ENCODE measurements at places on chromosomes 13 and 19. TPM values are rescaled to one million over a fixed set of nuclear protein-coding genes. Genes with fewer than 3 reads are reported as not detected.
A peak's percentile ranks its signal among the peaks of the same experiment; 100 is the strongest.

- no peak for DNase-seq
These were observed 45.3 kb downstream of the CAPN12 start for GRCh38 chr19:38699027-38699346.

GRCh38 chr13:40589285-40590109, 76.9 kb downstream of the FOXO1 start:
- DNase-seq, result no peak

- no peak for DNase-seq
These were observed 2.3 kb upstream of the FFAR3 start for GRCh38 chr19:35355791-35356460.

- no peak for DNase-seq
These were observed 50.0 kb upstream of the MIR17HG start for GRCh38 chr13:91297503-91297902.

- DNase-seq, result no peak
These were observed 109.2 kb downstream of the PCDH17 start for GRCh38 chr13:57740719-57741118.

DNA sequence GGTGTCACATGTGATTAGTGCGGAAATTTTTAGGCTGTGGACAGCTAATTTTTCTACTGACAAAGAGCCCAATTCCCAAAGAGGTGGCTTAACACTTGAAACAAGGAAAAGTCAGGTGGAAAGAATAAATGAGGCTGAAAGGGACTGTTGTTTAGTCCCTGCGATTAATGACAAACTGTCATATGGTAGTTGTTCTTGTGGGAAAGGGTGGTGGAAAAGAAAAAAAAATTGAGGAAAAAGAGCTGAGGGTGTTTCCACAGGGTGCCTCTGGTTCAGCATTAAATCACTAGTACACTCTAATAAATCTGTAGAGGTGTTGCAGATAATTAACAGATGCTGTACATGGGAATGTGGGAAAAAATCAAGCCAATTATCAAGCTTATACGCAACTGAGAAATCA, 300.7 kb downstream of the DNAJC15 start:
- no peak for DNase-seq

DNA sequence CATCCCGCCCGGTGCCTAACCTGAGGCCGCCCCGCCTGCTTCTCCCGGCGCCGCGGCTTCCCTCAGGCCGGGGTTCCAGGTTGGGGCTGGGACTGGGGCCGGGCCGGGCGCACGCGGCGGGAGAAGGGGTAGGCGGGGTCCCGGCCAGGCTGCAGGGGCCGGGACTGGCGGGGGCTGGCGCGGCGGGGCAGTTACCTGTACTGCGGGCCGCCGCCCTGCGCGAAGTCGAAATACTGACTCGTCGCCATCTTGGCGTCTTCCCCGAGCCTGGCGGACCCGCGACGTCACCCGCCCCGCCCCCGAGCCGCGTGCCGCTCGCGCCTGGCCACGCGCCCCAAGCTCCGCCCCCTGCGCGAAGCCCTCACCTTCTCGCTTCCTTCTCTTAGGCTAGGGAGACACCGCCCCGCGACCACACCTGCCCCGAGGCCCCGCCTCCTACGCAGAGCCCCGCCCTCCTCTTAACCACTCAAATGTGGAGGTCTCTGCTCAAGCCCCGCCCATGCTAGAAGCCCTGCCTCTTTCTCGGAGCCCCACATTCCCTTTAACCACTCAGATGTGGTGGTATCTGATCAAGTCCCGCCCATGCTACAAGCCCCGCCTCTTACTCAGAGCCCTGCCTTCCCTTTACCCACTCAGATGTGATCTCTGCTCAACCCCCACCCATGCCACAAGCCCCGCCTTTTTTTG, at the start of gene ZFR2:
Gene ZFR2, minus strand, starts transcription at position 269 of the 687 bp plus-strand sequence. Its CDS starts 21 bp downstream, at position 248.
- DNase-seq, result peak; percentile 36

DNA sequence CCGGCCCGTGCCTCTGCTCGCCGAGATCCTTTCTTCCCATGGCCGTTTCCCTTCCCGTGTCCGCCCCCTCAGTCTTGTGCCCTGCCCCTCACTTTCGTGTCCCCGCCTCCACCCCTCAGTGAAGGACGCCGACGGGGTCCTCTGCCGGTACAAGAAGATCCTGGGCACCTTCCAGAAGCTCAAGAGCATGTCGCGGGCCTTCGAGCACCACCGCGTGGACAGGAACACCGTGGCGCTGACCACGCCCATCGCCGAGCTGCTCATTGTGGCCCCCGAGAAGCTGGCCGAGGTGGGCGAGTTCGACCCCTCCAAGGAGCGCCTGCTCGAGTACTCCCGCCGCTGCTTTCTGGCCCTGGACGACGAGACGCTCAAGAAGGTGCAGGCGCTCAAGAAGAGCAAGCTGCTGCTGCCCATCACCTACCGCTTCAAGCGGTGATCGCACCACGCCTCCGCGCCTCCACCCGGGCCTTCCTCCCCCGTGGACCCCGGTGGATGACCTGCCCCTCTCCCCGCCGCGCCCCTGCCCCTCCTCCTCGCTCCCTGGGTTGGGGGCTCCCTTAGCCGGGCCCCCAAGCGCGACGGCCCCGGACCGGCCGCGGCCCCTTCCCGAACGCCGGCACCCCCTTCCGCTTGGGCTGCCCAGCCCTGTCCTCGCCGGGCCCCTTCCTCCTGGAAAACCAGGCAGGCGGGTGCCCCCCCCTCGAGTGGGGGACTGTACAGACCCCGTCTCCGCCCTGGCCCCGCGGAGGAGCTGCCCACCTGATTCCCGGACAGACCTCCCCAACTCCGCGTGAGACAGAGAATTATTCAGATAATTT, 2.3 kb upstream of the U2AF2 start:
- no peak for DNase-seq

S1PR5 gene
- total RNA-seq, result 0.95 TPM

DNA sequence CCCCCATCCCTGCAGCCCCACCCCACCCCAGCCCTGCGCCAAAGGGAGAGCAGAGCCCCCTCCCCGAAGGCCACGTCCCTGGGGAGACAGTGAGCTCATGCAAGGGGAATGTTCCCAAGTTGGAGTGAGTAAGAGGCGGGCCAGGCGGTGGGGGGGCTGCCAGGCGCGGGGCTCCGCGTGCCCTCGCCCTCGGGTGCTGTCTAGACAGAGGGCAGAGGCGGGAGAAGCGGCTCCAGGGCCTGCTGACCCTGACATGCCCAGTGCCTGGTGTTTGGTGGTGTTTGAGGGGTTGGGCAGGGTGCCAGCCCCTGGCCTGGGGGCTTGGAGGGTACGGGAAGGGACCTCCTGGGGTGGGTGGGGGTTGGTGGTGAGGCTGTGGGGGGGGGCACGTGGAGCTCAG, 1.0 kb downstream of the FSTL3 start:
- no peak for DNase-seq

SYNGR4 gene
- total RNA-seq, result not detected

DNA sequence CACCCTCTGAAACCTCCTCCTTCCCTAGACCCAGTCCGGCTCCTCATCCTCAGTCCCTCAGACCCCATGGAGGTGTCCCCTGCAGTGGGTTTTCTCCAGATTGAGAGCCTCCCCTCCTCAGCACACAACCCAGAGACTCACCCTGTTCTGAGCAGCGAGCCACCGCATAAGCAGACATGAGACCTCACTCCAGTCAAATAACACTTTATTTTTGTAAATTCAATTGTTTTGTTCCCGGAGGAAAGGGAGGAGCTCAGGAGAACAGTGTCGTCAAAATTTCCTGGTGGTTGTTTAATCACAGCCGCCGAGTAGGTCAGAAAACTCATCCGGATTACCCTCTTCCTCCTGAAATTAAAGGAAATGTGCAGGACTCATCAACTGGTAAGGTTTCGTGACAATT, 57.5 kb downstream of the ERICH4 start:
- DNase-seq, result no peak

GRCh38 chr13:25727810-25728209, 324.0 kb downstream of the SHISA2 start:
- DNase-seq, result no peak

DNA sequence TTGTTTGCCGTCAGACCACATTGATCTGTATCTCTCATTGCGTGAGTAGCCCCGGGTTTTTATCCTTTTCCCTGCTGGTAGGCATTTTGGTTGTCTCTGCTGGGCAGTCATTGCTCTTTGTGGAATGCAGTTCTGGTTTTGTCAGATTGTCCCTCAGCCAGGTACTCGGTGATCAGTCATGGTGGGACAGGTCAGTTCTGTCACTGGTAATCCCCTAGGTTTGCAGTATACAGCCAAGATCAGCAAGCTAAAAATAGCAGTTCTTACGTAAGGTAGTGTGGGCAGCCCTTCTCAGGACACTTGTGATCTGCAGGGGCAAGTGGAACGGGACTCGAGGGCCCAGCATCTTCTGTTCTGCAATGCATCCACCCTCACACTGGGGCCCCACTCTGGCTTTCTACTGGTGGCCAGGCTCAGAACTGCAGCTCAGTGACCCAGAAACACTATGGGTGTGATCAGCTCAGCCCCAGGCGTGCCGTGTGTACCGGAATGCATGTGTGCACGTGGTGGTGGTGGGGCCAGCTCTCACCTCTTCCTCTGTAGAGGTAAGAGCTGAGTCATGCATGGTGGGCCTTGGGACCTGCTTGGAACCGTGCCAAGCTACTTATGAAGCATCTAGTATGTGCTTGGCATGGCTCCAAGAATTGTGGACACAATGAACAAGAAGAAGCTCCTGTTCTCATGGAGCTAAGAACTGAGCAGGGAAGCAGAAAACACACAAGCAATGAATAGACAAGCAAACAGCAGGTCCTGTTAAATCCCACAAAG, 6.3 kb downstream of the PLEKHF1 start:
- peak; percentile 92 for DNase-seq

GPR18 gene
- total RNA-seq, result 16.2 TPM

GRCh38 chr19:19059837-19060611, 3.8 kb upstream of the SLC25A42 start:
- no peak for DNase-seq

LAIR1 gene
- 92.8 TPM for total RNA-seq

DNA sequence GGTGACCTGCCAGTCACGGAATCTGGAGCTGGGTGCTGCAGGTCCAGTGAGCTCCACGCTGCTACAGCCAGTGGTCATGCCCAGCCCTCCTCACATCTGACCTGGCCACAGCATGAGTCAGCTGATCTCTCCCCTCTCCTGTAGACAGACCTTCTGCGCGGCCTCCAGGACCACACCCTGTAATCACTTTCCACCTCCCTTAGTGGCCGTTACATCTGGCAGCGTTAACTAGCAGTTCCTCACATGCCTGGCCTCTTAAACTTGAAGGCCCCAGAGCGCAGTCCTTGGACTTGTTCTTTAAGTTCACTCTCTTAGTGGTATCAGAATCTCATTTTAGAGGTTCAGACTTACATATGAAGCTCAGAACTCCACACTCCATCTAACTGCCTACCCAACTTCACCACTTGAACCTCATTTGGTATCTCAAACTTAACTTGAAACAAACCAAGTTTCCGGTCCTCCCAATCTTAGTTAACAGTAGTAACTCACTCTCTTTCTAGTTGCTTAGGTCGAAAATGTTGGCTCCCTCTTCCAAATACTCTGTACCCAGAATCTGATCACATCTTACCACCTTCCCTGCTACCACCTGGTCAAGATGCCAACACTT, 22.7 kb downstream of the MIPEP start:
- DNase-seq, result no peak

DNA sequence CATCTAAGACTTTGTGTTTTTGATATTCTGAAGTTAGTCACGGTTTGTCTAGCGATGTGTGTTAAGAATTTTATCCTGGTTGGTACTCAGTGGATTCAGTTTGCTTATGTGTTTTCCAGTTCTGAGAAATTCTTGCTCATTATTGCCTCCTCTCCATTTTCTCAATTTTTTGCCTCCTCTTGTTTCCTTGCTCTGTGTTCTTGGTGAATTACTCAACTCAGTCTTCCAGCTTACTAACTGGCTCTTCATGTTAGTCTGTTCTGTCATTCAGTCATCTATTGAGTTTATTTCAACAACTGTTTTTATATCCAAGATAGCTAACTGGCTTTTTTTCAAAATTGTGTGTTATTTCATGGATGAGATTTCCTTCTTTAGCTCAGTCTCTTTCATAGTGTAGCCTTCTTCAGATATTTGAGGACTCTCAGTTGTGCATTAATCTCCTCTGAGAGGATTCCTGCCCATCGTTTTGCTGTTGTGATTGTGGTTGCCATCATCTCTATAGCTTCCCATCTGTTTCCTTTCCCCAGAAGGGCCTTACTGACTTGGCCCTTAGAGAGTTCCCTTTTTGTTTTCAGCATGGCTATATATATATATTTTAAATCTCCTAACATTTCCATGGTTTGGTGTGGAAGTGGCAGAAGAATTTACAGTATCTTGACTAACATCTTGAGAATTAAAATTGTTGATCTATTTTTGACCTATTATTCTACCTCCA, 6.2 kb downstream of the SETDB2 start:
- DNase-seq, result no peak

DNA sequence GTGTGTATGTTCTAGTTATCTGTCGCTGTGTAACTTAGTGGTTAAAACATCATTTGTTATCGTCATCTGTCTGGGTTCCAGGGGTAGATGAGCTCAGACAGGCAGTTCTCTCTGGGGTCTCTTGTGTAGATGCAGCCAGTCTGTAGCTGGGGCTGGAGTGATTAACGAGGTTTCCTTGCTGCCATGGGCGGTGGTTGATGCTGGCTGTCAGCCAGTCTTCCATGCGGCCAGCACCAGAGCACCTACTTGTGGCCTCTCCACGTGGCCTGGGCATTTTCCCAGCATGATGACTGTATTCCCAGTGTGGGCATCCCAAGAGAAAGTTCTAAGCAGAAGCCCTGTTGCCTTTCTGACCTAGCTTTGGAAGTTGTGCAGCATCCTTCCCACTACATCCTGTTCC, 10.7 kb downstream of the ERCC5 start:
- no peak for DNase-seq

GRCh38 chr13:44280456-44280855, 93.2 kb upstream of the SERP2 start:
- no peak for DNase-seq

- DNase-seq, result no peak
These were observed 6.9 kb upstream of the SBK3 start for GRCh38 chr19:55552206-55552605.

- no peak for DNase-seq
These were observed 23.3 kb upstream of the TMEM160 start for GRCh38 chr19:47071731-47072130.

GRCh38 chr19:4878491-4878968, 11.1 kb upstream of the PLIN3 start:
- DNase-seq, result no peak

Measured in activated CD8-positive, alpha-beta T cell treated with anti-CD3 and anti-CD28 coated beads, Interleukin-2, amount 10 ng/mL, durations not matched to agents 7 days and 5 days (primary cell).